ENCODE measurements at places on chromosomes 12 and 14.

GRCh38 chr14:90644882-90645281 lies 171.3 kb downstream of the TTC7B start:
- no peak for DNase-seq
- H3K36me3 ChIP-seq: no peaks in the 10 kb centered on the region
- peaks cover 13% of the 10 kb centered on the region for H3K4me1 ChIP-seq
- H3K27me3 ChIP-seq: no peaks in the 10 kb centered on the region
- no peak overlapping the region for H3K27ac ChIP-seq

GRCh38 chr12:70418101-70418500 lies 52.0 kb downstream of the KCNMB4 start:
- no peak overlapping the region for H3K27ac ChIP-seq
- no peaks in the 10 kb centered on the region for H3K4me1 ChIP-seq
- H3K36me3 ChIP-seq: no peaks in the 10 kb centered on the region
- no peak overlapping the region for H3K4me3 ChIP-seq
- no peaks in the 10 kb centered on the region for H3K27me3 ChIP-seq

DNA sequence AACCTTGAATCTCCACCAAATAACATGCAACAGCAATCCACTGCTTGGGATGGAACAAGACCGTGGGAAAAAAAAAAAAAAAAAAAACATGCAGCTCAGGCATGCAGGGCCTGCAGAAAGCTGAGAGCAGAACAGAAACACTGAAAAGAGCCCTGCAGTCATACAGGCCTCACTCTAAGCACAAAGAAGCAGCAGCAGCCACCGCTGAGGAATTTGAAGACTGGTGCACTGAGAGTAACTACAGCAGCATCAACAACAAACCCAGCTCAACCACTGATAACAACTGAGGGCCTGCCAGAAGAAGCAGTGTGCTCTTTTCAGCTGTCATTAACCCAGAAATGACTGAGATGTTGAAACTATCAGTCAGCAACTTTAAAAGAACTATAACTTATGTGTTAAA lies 354.7 kb upstream of the TMTC1 start:
- no peaks in the 10 kb centered on the region for H3K36me3 ChIP-seq
- H3K27me3 ChIP-seq: no peaks in the 10 kb centered on the region
- no peak for DNase-seq

DNA sequence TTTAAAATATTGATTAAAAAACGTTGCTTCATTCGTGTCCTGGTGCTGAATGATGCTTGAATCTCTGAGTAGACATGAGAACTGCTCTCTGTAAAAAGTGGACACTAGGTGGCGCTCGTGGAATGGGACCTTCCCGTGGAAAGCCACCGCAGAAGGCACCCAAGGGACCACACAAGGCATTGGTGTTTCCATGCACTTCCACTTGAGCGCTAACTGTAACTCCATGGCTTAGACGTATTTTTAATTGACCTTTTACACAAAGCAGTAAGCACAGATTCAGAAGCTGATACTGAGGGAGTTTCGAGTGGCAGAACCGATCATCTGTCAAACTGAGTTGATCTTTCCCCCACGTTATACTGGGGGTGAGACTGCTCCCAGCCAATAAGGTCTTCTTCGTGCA lies 135.3 kb downstream of the PRKCH start:
- H3K27me3 ChIP-seq: no peaks in the 10 kb centered on the region
- H3K27ac ChIP-seq: no peak overlapping the region
- no peak overlapping the region for H3K4me3 ChIP-seq
- no peak for DNase-seq
- no peaks in the 10 kb centered on the region for H3K4me1 ChIP-seq

- H3K4me3 ChIP-seq: peak overlapping the region; percentile 83
- no peaks in the 10 kb centered on the region for H3K36me3 ChIP-seq
- H3K27me3 ChIP-seq: no peaks in the 10 kb centered on the region
Observed at GRCh38 chr12:27244689-27245488, 803 bp downstream of the STK38L start.

DNA sequence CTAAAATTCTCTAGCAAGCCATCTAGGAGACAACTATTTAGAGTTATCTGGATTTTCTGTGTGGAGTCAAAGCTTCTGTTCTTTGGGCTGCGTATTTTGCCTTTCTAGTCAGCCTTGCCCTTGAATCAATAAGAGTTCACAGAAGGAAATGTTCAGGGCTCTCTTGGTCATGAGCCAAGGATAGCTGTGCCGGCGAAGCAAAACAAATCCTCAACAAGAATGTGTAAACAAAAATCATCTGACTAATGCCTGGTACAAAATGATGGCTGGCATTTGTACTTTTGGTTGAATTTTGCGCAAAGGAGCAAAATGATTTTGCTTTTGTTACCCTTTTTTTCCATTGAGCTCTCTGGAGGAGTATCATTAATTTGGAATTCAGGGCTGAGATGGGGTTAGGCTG lies 171.1 kb downstream of the DACT1 start:
- H3K4me3 ChIP-seq: no peak overlapping the region
- no peaks in the 10 kb centered on the region for H3K27me3 ChIP-seq
- no peaks in the 10 kb centered on the region for H3K4me1 ChIP-seq
- no peak overlapping the region for H3K27ac ChIP-seq
- DNase-seq: no peak
- no peaks in the 10 kb centered on the region for H3K36me3 ChIP-seq

DNA sequence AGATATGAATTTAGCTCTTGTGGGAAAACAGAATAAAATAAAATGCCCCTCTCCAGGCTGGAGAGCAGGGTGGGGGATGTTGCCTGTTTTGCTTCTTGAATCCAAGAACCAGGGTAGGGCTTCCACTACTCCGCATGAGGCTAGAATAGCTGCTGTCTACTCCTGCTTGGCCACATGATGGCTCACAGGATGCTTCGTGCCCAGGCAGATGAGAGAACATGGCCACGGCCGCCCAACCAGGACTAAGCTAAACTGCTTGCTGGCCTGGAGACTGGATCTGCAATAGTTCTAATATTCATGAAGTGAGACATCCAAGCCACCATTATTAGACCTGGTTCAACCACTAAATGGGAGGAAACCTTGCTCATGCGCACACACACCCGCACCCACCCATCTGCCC lies 122.2 kb upstream of the METAP2 start:
- H3K27ac ChIP-seq: no peak overlapping the region
- no peak for DNase-seq
- no peak overlapping the region for H3K4me3 ChIP-seq
- no peaks in the 10 kb centered on the region for H3K27me3 ChIP-seq
- no peaks in the 10 kb centered on the region for H3K36me3 ChIP-seq
- H3K4me1 ChIP-seq: no peaks in the 10 kb centered on the region
